ENCODE measurements at places on chromosomes 5 and 9. TPM values are rescaled to one million over a fixed set of nuclear protein-coding genes. Genes with fewer than 3 reads are reported as not detected.

DNA sequence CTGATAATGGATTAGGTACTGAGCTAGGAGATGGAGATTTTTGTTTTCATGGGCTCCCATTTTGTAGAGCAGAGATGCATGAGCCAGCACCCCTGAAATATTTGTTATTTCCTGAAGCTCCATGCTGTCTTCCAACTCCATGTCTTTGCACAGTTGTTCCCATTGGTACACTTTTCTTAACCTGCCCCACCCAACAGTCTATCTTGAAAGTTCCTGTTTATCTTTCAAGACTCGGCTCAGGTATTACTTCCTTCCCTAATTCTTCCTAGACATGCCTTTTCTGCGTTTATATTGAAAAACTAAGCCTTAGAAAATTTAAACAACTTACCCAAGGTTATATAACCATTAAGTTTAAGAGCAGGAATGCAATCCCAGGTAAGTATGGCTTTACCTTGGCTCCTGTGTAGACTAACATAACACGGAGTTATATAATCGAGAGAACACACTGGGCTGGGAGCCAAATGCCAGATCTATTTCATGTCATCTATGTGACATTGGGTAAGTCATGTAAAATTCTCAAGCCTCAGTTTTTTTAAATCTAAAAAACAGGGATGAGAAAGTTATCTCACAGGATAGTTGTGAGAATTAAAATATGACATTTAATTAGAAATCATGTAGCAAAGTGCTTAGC, 67.4 kb downstream of the LIX1 start:
- no peak overlapping the region for H3K27ac ChIP-seq
- no peaks in the 10 kb centered on the region for H3K36me3 ChIP-seq
- H3K27me3 ChIP-seq: no peaks in the 10 kb centered on the region
- DNase-seq: no peak

DNA sequence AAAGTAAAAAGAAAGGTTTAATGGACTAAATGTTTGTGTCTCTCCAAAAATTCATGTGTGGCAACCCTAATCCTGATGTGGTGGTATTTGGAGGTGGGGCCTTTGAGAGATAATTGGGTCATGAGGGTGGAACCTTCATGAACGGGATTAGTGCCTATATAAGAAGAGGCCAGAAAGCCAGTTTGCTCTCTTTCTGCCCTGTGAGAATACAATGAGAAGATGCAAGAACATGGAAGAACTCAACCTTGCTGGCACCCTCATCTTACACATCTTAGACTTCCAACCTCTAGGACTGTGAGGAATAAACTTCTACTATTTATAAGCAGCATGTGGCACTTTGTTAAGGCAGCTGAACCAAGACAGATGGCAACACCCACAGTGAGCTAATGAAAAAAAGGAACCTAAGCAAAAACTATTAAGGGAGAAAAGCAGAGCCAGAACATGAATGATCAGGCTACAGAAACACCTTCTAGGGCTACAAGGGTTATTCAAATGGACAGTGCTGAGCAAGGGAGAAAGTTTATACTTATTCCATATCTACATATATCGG, 159.5 kb downstream of the PLK2 start:
- H3K27me3 ChIP-seq: no peaks in the 10 kb centered on the region
- H3K36me3 ChIP-seq: no peaks in the 10 kb centered on the region
- H3K4me1 ChIP-seq: peaks cover 1% of the 10 kb centered on the region
- H3K4me3 ChIP-seq: no peak overlapping the region
- H3K27ac ChIP-seq: no peak overlapping the region

DNA sequence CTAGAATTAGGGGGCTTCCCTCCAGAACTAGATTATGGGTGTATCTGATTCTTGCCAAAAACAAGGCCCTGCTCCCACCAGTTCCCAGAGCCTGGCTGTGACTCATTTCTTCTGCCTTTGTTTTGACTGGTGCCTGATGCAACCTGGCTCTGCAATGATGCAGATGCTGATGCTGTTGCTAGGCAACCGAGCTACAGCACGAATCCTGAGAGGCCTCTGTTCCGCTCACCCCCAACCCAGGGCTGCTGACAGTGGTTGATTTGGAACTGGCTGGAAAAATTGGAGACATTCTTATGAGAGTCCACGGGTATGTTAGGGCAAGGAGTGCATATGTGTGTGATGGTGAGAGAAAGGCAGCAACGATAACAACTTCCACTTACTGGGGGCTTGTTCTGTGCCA, 100.3 kb downstream of the NSG2 start:
- H3K4me1 ChIP-seq: no peaks in the 10 kb centered on the region
- H3K27ac ChIP-seq: no peak overlapping the region
- H3K27me3 ChIP-seq: no peaks in the 10 kb centered on the region
- no peaks in the 10 kb centered on the region for H3K36me3 ChIP-seq
- H3K4me3 ChIP-seq: no peak overlapping the region
- DNase-seq: no peak

DEPDC1B gene
- 18.7 TPM for total RNA-seq

DNA sequence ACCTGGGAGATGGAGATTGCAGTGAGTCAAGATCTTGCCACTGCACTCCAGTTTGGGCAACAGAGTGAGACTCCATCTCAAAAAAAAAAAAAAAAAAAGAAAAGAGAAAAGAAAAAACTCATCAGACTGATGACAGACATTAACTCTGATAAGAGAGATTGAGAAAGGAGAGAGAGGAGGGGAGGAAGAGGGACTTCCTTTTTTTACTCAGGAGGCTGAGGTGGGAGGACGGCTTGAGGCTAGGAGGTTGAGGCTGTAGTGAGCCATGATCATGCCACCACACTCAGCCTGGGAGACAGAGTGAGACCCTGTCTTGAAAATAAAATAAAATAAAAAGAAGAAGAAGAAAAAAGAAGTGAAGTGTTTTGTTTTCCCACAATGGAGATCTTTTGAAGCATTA, 9.7 kb upstream of the MSMP start:
- DNase-seq: no peak
- H3K27ac ChIP-seq: no peak overlapping the region
- H3K4me3 ChIP-seq: no peak overlapping the region
- no peaks in the 10 kb centered on the region for H3K36me3 ChIP-seq
- H3K4me1 ChIP-seq: peaks cover 34% of the 10 kb centered on the region

- no peaks in the 10 kb centered on the region for H3K4me1 ChIP-seq
- DNase-seq: no peak
- H3K4me3 ChIP-seq: no peak overlapping the region
- H3K27me3 ChIP-seq: no peaks in the 10 kb centered on the region
- H3K27ac ChIP-seq: no peak overlapping the region
- H3K36me3 ChIP-seq: no peaks in the 10 kb centered on the region
Observed at GRCh38 chr5:6222121-6222520, 156.2 kb downstream of the MED10 start.

NUDT12 gene
- 3.6 TPM for total RNA-seq

F2RL1 gene
- total RNA-seq: 21.9 TPM

BARHL1 gene
- not detected for total RNA-seq

PCDHGB7 gene
- total RNA-seq: 12.6 TPM

TLR4 gene
- total RNA-seq: 38.6 TPM

PTGDS gene
- not detected for total RNA-seq

DNA sequence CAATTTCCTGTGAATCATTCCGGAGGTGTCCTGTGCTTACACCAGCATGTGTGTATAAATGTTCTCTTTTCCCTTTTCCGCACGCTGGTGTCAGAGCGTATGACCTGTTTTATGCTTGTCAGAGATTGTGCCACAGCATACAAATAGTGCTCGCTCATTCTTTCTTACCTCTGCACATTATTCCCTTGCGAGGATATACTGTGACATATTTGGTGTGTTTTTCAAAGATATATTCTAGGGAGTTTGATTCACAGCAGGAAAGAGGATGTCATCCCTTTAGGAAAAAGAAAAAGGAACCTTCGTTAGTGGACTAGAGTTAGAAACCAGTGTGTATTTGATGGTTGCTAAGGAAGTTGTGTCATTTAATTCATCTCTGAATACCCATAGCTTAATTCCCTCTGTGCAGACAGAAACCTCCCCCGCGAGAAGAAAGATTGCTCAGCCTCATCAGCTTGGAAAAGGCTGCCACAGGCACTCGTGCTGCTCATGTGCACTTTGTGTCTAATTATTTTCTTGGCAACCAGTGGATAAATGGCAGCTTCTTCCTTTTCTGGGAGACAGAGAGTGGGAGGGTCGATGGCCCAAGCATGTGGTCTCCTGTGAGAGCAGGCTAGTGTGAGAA, 14.7 kb upstream of the CCIN start:
- no peaks in the 10 kb centered on the region for H3K36me3 ChIP-seq
- no peaks in the 10 kb centered on the region for H3K27me3 ChIP-seq

DNA sequence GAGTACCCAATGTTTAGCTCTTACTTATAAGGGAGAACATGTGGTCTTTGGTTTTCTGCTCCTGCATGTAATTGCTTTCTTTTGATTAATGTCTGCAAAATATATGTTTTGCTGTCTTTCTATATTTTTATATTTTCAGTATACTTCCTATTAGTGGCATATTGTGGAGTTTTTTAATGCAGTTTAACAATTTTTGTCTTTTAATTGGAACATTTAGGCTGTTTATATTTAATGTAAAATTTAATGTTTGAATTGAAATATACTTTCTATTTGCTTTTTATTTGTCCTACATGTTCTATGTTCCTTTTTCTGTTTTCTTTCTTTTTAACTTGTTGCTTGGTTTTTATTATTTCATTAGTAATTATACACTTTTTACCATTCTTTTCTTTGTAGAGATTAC, 4.9 kb downstream of the ECM2 start:
- H3K4me3 ChIP-seq: no peak overlapping the region
- no peaks in the 10 kb centered on the region for H3K36me3 ChIP-seq
- H3K27me3 ChIP-seq: no peaks in the 10 kb centered on the region
- H3K27ac ChIP-seq: no peak overlapping the region

All from endothelial cell of umbilical vein (primary cell).